ENCODE measurements at places on chromosomes 3 and 15. TPM values are rescaled to one million over a fixed set of nuclear protein-coding genes. Genes with fewer than 3 reads are reported as not detected.

C2CD4A gene
- not detected for total RNA-seq

- no peak for DNase-seq
These were observed 5.9 kb downstream of the ZDHHC23 start for GRCh38 chr3:113953677-113954076.

DNA sequence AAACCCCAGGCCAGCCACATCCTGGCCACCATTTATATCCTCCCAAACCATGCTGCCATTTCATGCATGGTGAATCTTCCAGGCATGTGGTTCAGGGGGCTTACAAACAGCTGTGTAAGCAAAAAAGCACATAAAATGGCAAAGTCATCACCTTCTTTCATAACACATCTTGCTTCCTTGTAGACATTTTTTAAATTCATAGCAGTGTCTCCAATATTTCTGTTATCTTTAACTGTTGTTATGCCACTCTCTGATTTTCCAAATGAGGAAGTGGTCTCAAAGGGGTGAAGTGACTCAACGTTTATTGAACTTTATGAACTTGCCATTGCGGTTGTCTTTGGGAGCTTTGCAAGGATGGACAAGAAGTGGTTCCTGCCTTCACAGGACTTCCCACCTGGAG lies 264.4 kb downstream of the MEX3B start:
- no peak for DNase-seq

DNA sequence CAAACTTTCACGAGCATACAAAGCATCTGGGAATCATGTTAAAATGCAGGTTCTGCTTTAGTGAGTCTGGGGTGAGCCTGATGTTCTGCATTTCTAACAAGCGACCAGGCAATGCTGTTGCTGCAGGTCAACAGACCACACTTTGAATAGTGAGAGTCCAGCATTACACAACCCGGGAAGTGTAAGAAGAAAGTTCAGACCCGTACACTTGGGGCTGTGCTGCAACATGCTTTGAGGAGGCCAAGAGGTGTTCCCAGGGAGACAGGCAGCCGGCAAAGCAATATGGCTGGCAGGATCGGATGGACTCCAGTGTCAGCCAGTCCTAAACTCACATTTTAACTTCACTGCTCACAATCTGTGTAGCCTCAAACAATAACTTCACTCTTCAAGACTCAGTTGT lies 134.2 kb downstream of the LIPC start:
- DNase-seq = no peak

All from activated B cell treated with CpG ODN at 0.5 μM for 24 hours (primary cell).